NCI-H524 (cell line): ENCODE measurements at places on chromosomes 2 and 18.

- DNase-seq = no peak
These were observed 33.5 kb upstream of the CERS6 start for GRCh38 chr2:168422584-168422983.

- DNase-seq = no peak
These were observed 41.1 kb downstream of the LIMS1 start for GRCh38 chr2:108575132-108575966.

DNA sequence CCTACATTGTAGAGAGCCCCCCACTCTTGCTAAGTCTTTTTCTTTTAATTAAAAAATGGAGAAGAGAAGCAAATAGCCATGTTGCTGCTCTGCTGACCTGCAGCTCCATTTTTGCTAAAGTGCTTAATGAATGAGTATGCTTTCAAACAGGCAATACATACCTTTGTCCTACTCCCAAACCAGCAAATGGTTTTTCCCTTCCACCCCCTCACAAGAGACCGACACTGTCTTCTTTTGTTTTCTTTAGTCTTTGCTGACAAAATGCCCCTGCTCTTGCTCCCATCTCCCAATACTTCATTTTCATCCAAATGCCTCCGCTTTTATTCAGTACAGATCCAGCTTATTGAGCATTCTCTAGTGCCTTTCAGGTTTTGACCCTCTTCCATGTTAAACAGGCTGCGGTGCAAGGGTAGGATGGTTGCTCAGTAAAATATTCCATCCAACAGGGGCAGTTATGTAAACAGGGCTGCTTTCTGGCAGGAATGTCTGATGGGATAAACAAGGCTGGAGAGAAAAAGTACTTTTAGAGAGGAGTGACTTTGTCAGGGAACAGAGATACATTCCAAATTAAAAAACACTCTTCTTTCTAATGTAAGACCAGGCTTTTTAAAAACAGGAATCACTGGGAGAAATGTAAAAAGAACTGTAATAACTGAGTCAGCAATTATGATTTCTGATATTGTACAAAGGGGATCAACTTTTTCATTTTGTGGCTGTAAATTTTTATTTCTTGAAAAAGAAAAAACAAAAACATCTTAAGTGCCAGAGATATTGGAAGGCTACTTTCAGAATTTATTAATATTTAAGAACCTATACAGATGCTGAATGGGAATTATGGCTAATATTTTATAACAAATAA lies 136.8 kb downstream of the MEP1B start:
- no peak for DNase-seq

- DNase-seq = no peak
These were observed 37.4 kb upstream of the C1D start for GRCh38 chr2:68100189-68100588.

DNA sequence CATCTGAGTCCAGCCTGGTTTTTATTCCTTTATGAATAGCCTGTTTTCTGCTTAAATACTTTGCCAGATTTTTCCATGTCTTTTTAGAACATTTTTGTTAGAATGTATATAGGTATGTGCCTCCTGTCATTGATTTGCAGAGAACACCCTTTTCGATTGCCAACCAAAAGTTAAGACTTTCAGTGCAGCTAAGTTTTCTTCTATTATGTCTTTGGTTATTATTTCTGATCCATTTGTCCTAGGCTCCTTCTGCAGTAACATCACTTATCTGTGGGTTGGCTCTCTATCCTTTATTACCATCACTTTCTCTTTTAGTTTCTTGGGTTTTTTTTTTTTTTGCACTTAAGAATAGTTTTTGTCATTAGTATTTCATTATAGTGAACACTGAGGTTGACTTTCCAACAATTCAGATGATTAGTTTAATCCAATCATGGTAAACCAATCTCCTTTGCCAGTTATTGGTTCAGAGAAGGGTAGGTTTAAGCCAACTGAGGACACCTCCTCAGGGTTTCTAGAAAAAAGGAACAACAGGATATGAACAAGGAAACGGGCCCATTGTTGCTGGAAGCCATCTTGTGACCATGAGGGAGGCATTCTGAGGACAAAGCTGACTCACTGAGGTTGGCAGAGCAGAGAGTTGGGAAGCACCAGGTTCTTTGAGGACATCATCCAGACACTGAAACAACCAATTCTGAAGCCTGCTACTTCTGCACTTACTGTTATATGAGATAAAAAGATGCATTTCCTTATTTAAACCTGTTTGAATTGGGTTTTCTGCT lies 37.9 kb upstream of the GBX2 start:
- no peak for DNase-seq

GRCh38 chr2:64488050-64488974 lies 34.4 kb downstream of the LGALSL start:
- peak; percentile 42 for DNase-seq

DNA sequence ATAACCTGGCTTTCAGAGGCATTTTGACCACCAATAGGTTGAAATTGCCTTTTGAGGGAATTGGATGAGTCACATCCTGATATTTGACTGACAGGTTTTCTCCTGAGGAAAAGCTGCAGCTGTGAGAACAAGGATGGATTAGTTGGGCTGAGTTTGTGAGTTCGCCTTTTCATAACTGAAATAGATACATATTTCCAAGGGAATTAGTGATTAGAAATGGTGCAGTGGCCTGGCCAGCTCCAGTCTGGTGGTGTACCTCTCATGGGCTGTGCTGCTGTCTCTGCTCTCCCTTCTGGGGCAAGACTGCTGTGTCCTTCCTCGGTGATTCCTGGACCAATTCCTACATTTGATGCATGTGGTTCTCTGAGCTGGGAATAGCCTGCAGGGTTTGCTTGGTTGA lies 341.3 kb downstream of the TSN start:
- DNase-seq = no peak

DNA sequence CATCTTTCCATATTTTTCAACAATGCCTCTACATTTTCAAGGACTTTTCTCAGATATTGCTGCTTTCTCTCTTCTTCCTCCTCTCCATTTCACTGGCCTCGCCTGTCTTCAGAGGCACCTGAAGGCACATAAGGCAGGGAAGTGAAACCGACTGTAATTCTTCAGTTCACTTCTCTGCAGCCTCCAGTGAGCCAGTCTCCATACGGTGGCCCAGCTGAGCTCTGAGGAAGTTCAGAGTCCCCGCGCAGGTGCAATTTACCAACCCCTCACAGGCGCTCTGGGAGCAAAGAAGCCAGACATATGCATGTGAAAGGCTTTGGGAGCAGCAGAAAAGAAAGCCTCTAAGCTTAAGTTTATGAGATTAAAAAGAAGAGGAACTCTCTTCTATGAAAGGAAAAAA lies 12.4 kb downstream of the KLHL14 start:
- no peak for DNase-seq

DNA sequence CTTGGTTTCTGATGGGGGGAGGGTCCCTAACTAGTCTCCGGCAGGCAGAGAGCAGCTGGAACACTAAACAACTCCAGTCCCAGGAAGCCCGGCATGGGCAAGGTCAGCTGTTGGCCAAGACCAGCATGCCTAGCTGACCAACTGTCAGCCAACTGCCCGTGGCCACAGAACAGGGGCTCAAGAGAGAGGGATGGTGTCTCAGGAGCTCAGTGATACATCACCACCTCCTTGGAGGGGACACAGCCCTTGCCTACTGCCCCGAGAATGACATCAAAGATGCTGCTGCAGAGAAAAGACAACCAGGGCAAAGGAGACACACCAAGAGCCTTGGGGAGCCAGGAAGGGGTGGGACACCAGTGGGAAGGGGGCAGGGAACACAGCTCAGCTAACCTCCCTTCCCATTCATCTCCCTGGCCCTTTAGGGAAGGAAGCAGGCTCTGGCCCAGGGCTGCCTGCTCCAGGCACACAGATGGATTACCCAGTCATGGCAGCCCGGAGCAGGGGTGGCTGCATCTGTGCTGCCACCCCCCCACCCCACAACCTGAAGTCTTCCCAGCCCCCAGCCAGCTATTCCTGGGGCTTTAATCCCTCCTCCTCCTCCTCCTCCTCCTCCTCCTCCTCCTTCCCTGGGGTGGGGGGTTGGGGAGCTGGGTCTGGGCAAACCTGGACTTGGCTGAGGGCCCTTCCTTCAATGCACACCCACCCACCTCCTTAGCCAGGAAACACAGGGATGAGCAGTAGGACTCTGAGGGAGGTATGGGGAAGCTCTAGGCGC lies 1.9 kb downstream of the BIN1 start:
- DNase-seq = peak; percentile 82

- no peak for DNase-seq
These were observed 225.7 kb upstream of the ST6GAL2 start for GRCh38 chr2:107111623-107112022.

DNA sequence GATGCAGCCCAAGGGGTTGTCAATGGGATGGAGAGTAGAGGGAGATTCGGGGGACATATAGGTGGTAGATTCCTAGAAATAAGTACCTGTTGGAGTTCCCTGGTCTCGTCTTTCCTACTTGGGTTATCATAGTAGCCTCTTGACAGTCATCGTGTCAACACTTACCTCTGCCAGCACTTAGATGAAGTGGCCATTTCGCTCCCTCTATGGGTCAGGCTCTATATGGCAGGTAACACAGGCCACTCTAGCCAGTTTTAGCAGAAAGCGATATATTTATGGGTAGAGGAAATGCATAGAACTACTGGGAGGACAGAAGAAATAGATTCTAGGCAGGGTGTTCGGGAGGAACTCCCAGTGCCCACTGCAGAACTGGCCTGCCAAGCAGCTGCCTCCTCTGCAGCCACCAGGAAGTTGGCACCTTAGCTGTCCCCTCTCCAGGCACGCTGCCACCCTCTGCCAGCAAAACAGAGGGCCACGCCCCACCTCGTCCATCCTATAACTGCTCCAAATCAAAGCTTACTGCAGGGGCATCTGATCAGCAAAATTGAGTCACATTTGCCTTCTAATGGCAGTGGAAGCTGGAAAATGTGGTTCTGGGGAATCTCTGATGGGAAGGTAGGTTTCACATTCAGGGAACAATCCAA lies 181.3 kb downstream of the INSIG2 start:
- DNase-seq = peak; percentile 7

DNA sequence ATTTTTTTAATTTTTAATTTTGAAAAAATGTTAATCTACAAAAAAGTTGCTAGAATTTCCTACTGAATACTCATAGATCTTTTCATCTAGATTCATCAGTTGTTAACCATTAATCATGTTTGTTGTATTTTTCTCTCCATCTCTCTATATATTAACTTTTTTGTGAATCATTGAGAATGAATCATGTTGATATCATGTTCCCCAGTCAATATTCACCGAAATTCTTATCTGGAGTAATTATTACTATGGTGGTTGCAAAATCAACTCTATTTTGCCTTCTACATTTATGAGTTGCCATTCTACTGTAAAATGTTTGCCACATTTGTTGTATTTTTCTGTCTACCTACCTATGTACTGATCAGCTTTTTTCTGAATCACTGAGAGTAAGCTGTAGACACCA lies 154.0 kb downstream of the SPP2 start:
- no peak for DNase-seq

GRCh38 chr18:11037533-11038240 lies 111.7 kb downstream of the PIEZO2 start:
- DNase-seq = no peak

GRCh38 chr2:239943991-239944631 lies 81.0 kb downstream of the NDUFA10 start:
- no peak for DNase-seq

- DNase-seq = no peak
These were observed 57.2 kb downstream of the RAD51AP2 start for GRCh38 chr2:17461087-17461475.

DNA sequence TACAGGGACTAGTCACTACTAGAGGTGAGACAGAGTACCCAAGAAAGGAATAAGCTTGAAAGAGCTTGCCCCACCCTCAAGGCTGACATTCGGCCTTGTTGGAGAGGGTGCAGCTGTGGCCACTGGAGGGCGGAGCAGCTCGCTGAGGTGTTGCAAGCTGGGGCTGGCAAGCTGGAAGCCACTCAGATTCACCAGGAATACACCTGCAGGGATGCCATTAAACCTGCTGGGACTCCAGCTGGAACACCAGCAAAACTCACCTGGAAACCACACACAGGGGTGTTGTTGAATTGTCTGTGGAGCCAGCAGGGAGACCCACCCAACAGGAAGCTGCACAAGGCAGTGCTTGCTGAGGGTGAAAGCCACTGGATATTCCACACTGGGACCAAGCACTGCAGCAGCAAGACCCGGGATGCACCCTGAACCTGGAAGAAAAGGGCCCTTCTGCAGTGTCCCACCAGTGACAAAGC lies 26.1 kb downstream of the KCTD18 start:
- DNase-seq = peak; percentile 50

- no peak for DNase-seq
These were observed 96.7 kb downstream of the WDR7 start for GRCh38 chr18:56747857-56748256.
